SJCRH30 (cell line): ENCODE measurements at places on chromosomes 4 and X.

DNA sequence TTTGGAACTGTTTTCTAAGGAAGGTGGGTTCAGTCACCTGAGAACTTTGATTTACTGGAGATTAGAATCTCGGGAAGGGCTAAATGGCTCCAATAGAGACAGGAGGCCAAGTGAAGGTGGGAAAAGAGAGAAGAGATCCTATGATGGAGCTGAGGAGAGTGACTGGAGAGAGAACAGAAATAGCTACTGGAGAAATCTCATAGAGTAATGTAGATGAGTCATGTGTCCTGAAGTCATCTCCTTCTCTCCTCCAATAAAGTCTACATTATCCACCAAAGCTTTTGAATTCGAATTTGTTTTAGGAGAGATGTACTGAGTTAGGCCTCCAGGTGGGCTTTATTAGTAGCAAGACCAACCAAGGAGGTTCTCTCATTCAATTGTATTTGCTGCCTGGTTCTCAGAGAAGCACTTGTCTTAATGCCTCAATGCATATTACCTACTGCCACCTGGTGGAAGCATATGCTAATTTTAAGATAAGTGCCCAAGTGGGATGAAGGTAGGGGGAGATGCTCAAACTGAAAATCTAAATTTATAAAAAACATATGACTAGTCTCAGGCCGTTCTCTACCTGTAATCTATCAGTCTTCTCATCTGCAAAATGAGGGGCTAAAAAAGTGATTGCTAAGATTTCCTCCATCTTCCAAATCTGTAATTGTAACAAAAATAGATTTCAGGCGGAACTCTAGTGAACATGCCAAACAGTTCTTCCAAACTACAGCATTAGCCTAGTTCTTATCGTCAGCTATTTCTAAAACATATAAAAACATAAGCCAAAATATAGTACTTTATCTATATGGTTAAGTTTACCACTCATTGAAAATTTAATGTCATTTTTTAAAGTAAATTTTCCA, 24.4 kb downstream of the TXK start:
- DNase-seq = peak; percentile 10

DNA sequence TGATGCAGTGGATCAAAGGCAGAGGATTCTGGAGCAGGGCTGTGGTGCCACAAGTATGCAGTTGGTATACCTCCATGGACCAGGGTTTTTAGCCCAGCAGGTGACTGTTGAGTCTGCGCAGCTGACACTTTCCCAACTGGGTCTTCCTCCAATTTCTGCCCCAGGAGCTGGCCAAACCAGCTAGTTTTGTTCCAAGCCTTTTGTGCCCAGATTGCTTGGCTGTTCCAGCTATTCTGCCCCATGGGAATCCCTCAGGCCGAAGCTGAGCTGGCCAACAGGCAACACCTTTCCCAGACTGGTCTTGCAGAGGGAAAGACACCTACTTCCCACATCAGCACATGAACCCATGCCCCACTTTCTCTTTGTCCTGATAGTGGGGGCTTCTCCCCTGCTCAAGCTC, 22.8 kb upstream of the ANKRD17 start:
- DNase-seq = no peak

- no peak for DNase-seq
Measured at GRCh38 chr4:154961263-154961662, 180.2 kb downstream of the RBM46 start.

GRCh38 chr4:146343199-146343598, 128.9 kb downstream of the REELD1 start:
- no peak for DNase-seq

- DNase-seq = no peak
Measured at GRCh38 chr4:14883166-14883565, 119.1 kb upstream of the CPEB2 start.

GRCh38 chrX:55187281-55187680, 32.9 kb upstream of the PAGE5 start:
- no peak for DNase-seq

- DNase-seq = no peak
Measured at GRCh38 chr4:70449220-70449619, 22.8 kb upstream of the MUC7 start.

- no peak for DNase-seq
Measured at GRCh38 chrX:151996347-151996746, 21.9 kb upstream of the GABRE start.

DNA sequence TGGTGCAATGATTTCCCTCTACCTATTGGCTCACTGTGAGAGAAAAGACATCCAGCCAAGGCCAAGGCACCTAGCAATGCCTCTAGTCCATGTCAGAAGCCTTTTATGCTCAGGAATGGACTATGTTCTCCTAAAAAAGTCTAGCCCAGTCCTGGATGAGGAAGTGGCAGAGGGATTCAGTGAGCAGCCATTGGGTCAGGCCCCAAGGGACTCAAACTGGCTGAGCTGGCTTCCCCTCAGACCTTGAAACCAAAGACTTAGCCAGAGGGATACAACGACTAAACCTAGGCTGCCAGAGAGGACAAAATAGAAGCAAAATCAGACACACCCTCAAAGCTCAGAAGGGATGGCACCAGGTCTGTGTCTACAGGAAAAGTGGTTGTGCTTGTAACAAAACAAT, 49.1 kb downstream of the ARHGEF9 start:
- no peak for DNase-seq

GRCh38 chr4:111492496-111492895, 652.8 kb upstream of the FAM241A start:
- no peak for DNase-seq

GRCh38 chr4:122616915-122617596, 3.8 kb downstream of the IL21 start:
- no peak for DNase-seq

DNA sequence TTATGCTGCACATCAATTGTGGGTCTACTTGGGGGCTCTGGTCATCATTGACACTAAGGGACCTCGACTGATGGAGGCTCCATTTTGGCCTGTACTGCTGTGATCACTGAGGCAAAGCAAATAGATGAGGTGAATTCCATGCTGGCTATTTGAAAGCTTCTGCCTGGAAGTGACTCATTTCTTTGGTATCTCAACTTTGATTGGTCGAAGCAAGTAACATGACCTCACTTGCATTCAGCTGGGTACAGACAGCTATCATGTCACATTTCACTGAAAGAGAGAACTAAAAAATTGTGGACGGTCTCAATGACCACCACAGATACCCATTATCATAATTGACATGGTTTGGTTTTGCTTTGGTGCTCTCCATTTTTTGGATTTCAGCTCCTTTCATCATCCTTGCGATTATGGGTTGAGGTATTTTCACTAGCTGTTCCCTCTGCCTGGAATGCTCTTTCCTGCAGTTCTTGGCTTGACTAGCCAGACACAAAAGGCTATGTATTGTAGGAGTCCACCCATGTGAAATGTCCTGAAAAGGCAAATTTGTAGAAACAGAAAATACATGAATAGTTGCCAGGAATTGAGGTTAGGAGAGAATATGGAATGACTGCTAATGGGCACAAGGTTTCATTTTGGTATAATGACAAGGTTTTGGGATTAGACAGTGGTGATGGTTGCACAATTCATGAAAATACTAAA, 369.2 kb upstream of the LCORL start:
- DNase-seq = peak; percentile 42

GRCh38 chrX:72714478-72714916, 391 bp upstream of the PHKA1 start:
- no peak for DNase-seq

GRCh38 chr4:1898681-1899080, 27.5 kb downstream of the NSD2 start:
- DNase-seq = no peak

GRCh38 chr4:181909368-181909767, 333.8 kb upstream of the TENM3 start:
- DNase-seq = peak; percentile 4

GRCh38 chr4:3280466-3280865, 12.4 kb upstream of the RGS12 start:
- no peak for DNase-seq

- DNase-seq = no peak
Measured at GRCh38 chrX:121642415-121642814, 595.0 kb downstream of the GLUD2 start.

DNA sequence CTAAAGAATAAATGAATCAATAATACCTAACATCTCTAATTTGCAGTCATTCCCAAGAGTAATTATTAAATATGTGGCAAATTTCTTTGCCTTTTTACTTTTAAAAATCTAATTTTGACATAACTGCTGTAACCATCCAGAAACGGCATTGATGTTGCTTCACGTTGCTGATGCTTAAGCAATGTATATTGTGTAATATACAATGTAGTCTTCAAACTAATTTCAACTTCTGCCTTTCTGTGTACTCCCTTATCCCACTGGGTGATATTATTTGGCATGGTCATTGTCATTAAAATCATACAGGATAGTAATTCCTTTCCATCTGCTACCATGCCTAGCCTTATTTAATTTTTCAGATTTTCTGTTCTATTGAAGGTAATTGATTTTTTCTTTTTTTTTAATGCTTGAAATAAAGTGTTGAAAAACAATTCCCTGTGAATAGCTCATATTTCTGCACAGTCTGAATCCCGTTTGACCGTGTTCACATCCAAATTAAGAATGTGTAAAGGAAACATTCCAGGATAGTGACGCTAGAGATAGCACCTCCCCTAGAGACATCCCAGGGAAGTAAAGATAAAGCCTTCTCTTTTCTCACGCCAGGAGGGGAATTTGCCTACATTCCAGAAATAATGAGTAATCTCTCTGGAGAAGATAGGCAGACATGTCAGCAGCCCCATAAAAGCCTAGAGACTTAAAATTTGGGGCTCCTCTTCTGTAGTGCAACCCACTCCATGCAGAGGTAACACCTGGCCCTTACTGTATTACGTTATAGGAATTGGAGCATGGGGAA, 8.6 kb downstream of the FAM200B start:
- peak; percentile 76 for DNase-seq

- DNase-seq = no peak
Measured at GRCh38 chr4:188821500-188821899, 682.3 kb downstream of the TRIML1 start.

DNA sequence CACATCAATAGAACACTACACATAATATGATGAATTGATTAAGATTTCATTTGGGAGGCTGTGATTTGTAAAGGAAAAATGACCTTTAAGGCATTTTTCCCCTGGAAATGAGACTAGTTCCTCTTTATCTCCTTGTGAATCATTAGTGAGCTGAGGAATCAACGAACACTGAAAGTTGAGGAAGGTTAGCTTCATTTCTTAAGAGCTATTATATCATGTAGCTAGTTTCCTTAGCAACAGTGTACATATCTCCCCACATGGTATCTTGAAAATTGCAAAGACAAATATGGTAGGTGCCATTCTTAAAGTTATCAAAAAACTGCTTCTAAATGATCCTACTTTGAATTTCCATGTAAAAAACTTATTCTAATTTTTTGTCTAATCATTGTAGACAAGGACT, 127.5 kb upstream of the NRK start:
- no peak for DNase-seq

DNA sequence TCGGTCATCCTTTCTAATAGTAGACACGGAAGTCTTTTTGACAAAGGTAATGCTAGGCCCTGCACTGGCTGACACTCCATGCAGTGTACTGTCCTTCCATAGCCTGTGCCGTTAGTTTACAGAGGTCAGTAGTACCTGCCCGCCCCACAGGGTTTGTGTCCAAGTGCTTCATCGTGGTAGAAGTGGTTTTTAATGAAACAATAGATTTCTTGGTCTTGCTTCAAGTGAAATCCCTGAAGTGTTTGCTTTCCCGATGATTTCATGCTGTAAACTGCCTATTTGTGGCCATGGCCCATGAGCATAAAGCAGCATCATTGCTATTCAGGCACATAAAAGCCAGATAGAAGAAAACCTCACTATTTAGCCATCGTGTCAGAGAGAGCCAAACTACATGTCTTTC, 139.3 kb downstream of the GPR143 start:
- no peak for DNase-seq

GRCh38 chrX:111402344-111402743, 9.6 kb downstream of the DCX start:
- DNase-seq = no peak

DNA sequence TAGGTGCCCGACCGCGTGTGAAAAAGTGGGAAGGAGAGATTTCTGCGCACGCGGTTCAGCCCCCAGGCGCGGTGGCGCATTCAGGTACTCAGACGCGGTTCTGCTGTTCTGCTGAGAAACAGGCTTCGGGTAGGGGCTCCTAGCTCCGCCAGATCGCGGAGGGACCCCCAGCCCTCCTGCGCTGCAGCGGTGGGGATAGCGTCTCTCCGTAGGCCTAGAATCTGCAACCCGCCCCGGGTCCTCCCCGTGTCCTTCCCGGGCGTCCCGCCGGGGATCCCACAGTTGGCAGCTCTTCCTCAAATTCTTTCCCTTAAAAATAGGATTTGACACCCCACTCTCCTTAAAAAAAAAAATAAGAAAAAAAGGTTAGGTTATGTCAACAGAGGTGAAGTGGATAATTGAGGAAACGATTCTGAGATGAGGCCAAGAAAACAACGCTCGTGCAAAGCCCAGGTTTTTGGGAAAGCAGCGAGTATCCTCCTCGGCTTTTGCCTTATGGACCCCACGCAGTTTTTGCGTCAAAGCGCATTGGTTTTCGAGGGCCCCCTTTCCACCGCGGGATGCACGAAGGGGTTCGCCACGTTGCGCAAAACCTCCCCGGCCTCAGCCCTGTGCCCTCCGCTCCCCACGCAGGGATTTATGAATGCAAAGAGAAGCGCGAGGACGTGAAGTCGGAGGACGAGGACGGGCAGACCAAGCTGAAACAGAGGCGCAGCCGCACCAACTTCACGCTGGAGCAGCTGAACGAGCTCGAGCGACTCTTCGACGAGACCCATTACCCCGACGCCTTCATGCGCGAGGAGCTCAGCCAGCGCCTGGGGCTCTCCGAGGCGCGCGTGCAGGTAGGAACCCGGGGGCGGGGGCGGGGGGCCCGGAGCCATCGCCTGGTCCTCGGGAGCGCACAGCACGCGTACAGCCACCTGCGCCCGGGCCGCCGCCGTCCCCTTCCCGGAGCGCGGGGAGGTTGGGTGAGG, 3.7 kb downstream of the SHOX start:
- DNase-seq = no peak

- no peak for DNase-seq
Measured at GRCh38 chr4:37845201-37845600, 18.7 kb downstream of the PGM2 start.

DNA sequence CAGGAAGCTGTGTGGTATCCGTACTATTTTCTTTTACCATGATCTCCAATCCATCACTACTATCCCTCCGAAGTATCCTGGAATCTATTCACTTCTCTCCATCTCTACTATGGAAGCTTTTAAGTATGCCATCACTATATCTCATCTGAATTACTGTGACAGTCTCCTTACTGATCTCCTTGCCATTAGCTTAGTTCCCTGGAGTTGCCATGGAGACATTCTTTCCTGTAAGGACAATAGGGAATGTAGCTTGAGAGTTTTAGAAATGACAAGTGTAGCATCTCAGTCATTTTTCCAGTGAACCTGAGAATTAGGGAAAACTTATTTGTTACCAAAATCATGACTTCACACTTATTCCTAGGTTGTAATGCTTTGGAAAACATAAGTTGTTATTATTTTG, 86.3 kb downstream of the HPGD start:
- no peak for DNase-seq

GRCh38 chrX:130895299-130895698, 7.7 kb downstream of the ENOX2 start:
- DNase-seq = no peak

- no peak for DNase-seq
Measured at GRCh38 chrX:54043541-54044125, 640 bp downstream of the PHF8 start.

GRCh38 chrX:16711893-16712547, 449 bp downstream of the CTPS2 start:
- DNase-seq = peak; percentile 46
